Left ventricle myocardium inferior (tissue), 1 donor: ENCODE measurements at places on chromosomes 3 and 15.

- no peak for DNase-seq
Measured at GRCh38 chr3:108381529-108382140, 85.3 kb downstream of the HHLA2 start.

DNA sequence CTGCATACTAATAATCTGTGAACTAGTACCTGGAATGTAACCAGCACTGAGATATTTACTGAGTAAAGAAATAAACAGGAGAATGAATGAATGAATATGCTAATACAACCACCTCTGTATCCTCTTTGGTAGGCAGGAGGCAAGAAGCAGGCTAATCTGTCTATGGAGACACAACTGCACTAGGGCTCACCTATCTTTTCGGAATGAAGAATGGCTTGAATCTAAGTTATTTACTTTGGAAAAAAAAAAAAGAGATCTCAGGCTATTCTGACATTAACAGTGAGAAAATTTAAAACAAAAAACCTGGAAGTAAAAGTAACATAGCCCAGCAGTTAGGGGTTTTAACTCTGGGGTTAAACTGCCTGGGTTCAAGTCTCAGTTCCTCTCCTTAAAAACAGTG is 174.2 kb downstream of the FOXP1 start:
- H3K36me3 ChIP-seq, result no peaks in the 10 kb centered on the region
- peaks cover 17% of the 10 kb centered on the region for H3K4me1 ChIP-seq
- H3K27me3 ChIP-seq, result no peaks in the 10 kb centered on the region
- no peak overlapping the region for H3K27ac ChIP-seq
- DNase-seq, result no peak

GRCh38 chr3:165827233-165827632 is 10.0 kb downstream of the BCHE start:
- H3K27ac ChIP-seq, result no peak overlapping the region
- H3K4me1 ChIP-seq, result no peaks in the 10 kb centered on the region
- DNase-seq, result no peak
- H3K4me3 ChIP-seq, result no peak overlapping the region
- H3K36me3 ChIP-seq, result no peaks in the 10 kb centered on the region
- H3K27me3 ChIP-seq, result no peaks in the 10 kb centered on the region

DNA sequence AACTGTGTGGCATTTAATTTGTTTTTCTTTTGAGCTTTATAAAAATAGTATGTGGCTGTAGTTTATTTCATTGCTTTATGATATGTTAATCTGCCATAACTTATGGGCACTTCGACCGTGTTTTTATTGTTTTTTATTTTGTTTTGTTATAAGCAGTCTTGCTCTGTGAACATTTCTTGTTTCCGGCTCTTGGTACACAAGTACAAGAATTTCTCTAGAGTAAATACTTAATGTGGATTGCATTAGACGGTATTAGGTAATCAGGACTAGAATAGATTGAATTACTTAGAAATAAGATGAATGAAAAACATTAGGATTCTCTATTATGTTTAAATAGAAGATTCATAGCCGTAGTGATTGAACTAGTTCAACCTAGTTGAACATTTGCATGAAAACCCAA is 2.1 kb downstream of the ZFAND6 start:
- no peak overlapping the region for H3K27ac ChIP-seq
- peaks cover 45% of the 10 kb centered on the region for H3K4me1 ChIP-seq
- no peak for DNase-seq
- H3K4me3 ChIP-seq, result no peak overlapping the region
- H3K36me3 ChIP-seq, result no peaks in the 10 kb centered on the region

DNA sequence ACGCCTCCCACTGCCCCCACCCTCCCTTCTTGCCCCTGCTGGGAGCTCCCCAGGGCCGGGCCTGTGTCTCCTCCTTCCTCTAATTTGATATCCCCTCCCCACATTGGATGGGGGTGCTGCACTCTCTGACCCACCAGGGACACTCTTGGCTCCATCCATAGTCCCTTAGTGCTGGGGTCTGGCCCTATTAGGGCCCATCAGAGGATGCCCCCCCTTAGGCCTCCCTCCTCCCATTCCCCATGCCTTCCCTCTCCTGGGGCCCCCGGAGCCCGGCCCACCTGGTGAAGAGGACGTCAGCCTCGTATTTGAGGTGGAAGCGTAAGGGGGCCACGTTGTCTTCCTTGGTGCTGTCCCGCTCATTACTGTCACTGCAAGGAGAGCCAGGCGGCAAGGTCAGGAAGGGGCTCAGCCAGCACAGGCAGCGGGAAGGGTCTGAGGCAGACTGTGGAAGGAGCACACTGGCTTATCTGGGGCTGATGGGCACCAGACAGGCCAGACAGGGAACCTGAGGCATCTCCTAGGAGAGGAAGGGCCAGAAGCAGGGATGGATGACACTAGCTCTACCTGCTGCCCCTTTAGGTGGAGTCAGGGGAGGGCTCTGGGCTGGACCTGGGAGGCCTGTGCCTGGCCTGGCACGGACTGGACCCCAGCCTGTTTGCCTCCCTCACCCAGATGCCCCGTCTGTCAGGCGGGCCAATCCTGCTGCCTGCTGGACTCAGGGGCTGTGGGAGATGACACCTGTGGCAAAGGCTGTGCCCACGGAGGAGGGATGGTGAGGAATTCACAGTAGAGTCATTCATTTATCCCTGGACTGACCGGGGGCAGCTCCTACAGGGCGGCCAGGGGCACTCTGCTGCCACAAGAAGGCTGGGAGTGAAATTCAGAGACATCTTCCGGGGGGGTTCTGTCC is 36.2 kb downstream of the FEM1B start:
- H3K4me3 ChIP-seq, result no peak overlapping the region
- no peak overlapping the region for H3K27ac ChIP-seq
- peaks cover 11% of the 10 kb centered on the region for H3K36me3 ChIP-seq
- H3K4me1 ChIP-seq, result peaks cover 23% of the 10 kb centered on the region
- H3K27me3 ChIP-seq, result no peaks in the 10 kb centered on the region

DNA sequence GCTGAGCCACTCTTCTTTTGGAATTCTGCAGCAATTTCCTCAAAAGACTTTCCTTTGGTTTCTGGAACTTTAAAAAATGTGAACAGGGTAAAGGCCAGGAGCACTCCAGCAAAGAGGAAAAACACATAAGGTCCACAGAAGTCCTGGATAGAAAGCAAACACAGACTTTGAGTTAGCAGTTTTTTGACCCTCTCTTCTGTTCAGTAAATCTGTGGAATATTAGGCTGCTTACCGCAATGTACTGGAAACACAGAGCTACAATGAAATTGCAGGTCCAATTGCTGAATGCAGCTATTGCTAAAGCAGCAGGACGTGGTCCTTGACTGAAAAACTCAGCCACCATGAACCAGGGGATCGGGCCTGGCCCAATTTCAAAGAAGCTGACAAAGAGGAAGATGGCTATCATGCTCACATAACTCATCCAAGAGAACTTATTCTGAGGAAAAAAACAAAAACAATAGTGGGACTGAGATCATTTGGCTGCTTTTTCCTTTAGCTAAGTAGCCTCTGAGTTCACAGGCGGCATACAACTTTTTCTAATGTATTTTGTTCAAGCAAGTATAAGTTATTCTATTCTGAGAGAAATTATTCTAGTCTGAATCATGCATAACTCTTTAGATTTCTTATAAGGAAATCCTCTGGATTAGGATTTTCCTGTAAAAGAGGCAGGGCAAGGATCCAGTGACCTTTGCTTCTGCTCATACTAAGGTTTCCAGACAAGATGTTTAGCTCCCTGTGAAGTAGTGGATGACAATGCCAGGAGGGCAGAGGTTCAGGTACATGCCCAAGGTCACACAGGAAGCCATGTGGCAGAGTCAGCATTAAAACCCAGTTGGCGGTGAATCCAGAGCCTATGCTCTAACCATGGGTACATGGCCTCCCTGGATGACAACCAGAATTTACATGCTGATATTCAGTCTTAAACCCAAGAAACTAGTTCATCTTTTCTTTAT is 28.3 kb downstream of the SLC2A2 start:
- no peak overlapping the region for H3K4me3 ChIP-seq
- H3K27ac ChIP-seq, result no peak overlapping the region
- no peaks in the 10 kb centered on the region for H3K36me3 ChIP-seq
- no peak for DNase-seq
- H3K4me1 ChIP-seq, result no peaks in the 10 kb centered on the region

DNA sequence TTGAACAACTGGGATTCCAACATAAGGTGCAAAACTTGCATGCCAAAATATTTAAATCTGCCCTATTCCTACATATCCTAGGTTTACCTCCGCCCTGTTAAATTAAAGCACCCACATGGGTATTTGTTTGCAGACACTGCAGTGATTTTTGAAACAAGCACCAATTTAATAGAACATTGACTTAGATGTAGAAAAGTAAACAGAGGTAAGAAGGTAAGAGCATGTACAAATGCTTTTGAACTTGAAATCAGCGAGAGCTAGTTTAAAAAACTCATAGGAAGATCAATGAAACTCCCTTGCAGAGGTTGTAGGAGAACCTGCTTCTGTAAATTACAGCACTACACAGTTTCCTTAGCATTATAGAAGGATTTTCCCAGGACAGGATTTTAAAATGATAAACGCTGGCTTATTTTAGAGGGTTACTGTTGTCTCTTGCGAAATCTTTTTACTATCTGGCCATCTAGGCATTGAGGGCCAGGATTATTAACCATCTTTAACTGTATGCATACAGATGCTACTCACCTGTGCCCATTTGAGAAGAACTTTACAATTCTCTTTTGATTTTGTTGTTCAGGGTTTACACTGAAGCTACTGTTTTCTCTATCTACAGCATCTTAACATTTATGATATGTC is 284.8 kb downstream of the FEZF2 start:
- H3K4me3 ChIP-seq, result no peak overlapping the region
- H3K27me3 ChIP-seq, result no peaks in the 10 kb centered on the region
- peaks cover 38% of the 10 kb centered on the region for H3K4me1 ChIP-seq
- H3K27ac ChIP-seq, result no peak overlapping the region
- no peaks in the 10 kb centered on the region for H3K36me3 ChIP-seq

- no peaks in the 10 kb centered on the region for H3K36me3 ChIP-seq
- H3K27ac ChIP-seq, result no peak overlapping the region
- DNase-seq, result no peak
- H3K4me1 ChIP-seq, result no peaks in the 10 kb centered on the region
- peaks cover 25% of the 10 kb centered on the region for H3K27me3 ChIP-seq
Measured at GRCh38 chr15:100772892-100773520, 106.6 kb upstream of the ALDH1A3 start.

DNA sequence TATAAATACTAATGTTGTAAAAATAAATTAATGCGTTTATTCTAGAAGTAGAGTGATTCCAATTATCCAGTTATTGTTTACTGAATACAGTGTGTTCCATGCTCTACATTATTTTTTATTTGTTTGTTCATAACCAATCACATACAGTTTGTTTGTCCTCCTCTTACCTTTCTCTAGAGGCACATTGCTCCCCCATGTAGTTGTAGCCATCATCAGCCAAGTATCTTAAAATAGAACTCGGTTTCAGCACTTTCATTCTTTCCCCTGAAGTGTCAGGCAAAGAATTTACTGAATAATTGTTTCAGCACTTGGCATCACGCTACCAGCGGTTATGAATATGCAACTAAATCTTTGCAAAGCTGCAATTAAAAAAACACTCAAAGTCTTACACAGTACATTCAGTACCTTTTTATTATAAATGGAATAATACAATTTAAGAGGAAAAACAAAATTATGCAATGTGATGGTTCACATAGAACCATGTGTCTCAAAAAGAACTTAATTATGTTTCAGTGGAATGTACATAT is 448.6 kb upstream of the ATP10A start:
- no peak overlapping the region for H3K4me3 ChIP-seq
- no peaks in the 10 kb centered on the region for H3K27me3 ChIP-seq
- H3K4me1 ChIP-seq, result peaks cover 5% of the 10 kb centered on the region
- no peaks in the 10 kb centered on the region for H3K36me3 ChIP-seq
- DNase-seq, result no peak
- H3K27ac ChIP-seq, result no peak overlapping the region

DNA sequence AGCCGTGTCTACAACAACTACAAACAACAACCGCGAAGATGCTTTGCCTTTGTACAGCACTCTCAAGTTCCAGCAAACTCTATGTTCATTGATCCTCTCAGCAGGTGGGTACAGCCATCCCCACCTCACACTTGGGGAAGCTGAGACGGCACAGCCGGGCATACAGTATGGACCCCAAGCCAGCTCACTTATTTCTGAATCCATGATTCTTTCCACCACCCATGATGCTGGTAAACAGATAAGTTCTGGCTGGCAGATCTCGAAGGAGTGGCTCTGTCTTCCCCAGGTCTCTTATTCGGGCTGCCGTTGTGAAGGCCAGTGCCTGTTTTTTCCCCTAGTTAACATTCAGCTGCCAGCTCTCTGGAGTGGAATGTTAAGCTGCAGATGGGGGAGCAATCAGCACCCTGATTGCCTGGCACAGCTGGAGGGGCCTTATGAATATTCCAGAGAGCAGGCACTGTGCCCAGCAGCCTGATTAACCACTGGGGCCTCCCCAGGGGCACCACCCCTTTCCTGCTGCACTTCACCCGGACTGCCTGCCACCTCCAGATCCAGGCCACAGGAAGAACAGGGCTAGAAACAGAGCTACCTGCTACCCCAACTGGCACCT is 73.2 kb downstream of the CORO2B start:
- H3K4me3 ChIP-seq, result no peak overlapping the region
- peak overlapping the region; percentile 63 for H3K27ac ChIP-seq
- H3K4me1 ChIP-seq, result peaks cover 23% of the 10 kb centered on the region
- DNase-seq, result peak; percentile 57
- peaks cover 6% of the 10 kb centered on the region for H3K36me3 ChIP-seq
